Nucleus accumbens (tissue), 56 donors: ENCODE measurements at places on chromosomes 6 and 20.

- peak; percentile 6 for DNase-seq
These were observed 10.1 kb upstream of the NHSL1 start for GRCh38 chr6:138509371-138509770.

- DNase-seq, result no peak
These were observed 38.1 kb downstream of the FAM50B start for GRCh38 chr6:3887150-3887700.

GRCh38 chr6:52507557-52508260 lies 69.2 kb downstream of the TRAM2 start:
- no peak for DNase-seq

DNA sequence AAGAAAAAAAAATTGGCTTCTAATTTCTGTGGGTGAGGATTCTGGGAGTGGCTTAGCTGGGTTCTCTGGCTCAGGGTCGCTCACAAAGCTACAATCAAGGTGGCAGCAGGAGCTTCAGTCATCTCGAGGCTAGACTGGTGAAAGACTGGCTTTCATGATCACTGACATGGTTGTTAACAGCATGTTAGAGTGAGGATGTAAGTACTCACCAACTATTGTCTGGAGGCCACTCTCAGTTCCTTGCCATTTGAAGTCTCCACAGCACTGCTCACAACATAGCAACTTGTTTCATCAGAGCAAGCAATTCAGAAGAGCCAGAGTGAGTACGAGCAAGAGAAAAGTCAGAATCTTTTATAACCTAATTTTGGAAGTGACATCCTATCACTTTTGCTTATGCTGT lies 145.7 kb upstream of the PRSS16 start:
- DNase-seq, result no peak

DNA sequence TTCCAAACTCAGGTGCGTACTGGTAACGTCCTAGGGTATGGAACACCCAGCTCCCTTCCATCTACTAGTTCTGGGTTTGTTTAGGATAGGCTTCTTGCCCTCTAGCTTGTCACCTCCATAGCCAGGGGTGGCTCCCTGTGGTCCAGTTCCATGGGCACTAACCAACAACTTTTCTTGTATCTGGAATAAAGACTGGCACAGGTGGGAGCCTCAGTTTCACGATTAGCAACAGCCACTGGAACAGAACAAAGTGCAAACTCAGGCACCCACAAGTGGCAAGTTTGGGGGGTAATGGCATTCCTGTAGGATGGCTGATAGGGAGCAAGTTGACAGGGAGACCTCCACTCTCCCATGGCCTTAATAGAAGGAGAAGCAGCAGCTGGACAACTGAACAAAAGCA lies 5.6 kb upstream of the APMAP start:
- DNase-seq, result no peak

- no peak for DNase-seq
These were observed 388.4 kb upstream of the JARID2 start for GRCh38 chr6:14857501-14857900.
